ENCODE measurements at places on chromosomes 7 and 10.

GRCh38 chr7:97269741-97270140, 152.2 kb downstream of the SDHAF3 start:
- DNase-seq = no peak

GRCh38 chr10:114492351-114493037, 88.2 kb upstream of the AFAP1L2 start:
- DNase-seq = no peak

GRCh38 chr7:72077786-72078185, 334.4 kb downstream of the CALN1 start:
- no peak for DNase-seq

- DNase-seq = no peak
Observed at GRCh38 chr10:22704471-22704911, 9.9 kb downstream of the PIP4K2A start.

DNA sequence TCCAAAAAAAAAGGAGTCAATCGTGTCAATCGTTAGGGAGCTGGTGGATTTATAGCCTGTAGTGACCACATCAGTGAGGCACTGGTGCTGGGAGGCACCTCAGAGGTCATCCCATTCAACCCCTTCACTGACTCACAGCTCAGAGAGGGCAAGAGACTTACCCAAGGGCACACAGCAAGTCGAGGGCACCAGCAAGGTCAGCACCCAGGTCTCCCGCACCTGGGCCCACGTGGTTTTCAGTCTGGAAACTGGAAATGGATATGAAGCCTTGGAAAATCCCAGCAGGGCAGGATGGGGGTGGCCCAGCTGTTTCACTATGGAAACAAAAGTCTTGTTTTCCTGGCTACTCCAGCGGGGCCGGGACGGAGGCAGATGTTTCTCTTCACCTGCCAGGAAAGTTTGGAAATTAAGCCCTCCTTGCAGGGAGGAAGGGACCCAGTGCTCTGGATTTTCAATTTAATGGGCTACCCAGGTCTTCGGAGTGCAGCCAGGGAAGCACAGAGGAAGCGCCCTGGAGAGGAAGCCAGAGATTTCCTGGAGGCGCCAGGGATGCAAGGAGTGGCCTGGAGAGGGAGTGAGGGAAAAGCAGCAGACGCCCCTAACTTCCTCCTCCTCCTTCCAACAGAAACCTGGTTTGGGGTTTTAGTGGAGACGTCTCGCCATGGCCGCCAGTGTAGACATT, 157.2 kb upstream of the TNRC18 start:
- no peak for DNase-seq

DNA sequence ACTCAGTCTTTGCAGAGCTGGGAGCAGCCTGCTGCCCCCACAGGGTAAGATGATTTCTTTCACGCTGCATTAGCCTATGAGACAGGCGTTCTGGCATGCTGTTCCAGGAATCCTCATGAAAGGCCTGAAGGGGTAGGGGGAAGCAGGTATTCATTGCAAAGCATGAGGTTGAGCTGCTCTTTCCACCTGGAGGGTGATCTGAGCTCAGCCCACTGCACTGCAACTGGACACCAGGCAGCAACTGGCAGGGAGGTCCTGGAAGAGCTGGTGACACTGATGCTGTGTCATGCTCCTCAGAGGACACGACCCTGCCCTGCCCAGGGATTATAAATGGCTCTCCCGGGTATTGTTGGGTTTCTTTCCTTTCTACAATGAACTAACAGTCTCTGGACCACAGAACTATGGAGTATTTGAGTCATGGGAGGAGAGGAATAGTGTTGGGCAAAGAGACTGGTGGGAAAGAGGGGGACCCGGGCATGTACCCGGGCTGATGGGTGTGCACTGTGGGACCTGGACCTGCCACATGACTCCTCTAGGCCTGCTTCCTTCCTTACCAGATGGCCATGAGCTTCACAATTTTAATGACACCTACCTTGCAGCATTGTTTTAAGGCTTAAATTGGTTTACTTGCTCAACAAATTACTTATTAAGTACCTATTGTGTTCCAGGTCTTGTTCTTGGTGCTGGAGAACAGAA, 24.3 kb downstream of the SLC25A28 start:
- DNase-seq = no peak
